ENCODE measurements at places on chromosomes 7 and 10. TPM values are rescaled to one million over a fixed set of nuclear protein-coding genes. Genes with fewer than 3 reads are reported as not detected.

AOAH gene
- polyA plus RNA-seq = 4.3 TPM

CARD11 gene
- polyA plus RNA-seq = 1.7 TPM

PPIF gene
- polyA plus RNA-seq = 177 TPM

NEUROD6 gene
- not detected for polyA plus RNA-seq

FAM241B gene
- polyA plus RNA-seq = 4.6 TPM

OR2A12 gene
- not detected for polyA plus RNA-seq

DIP2C gene
- polyA plus RNA-seq = 4.0 TPM

CALML3 gene
- polyA plus RNA-seq = 0.46 TPM

PRLHR gene
- not detected for polyA plus RNA-seq

GRID1 gene
- polyA plus RNA-seq = 0.31 TPM

JAZF1 gene
- 5.8 TPM for polyA plus RNA-seq

DNAJB9 gene
- 12.7 TPM for polyA plus RNA-seq

IDI2 gene
- polyA plus RNA-seq = not detected

TRUB1 gene
- polyA plus RNA-seq = 5.7 TPM

AKR1D1 gene
- polyA plus RNA-seq = not detected

PNLIPRP3 gene
- 0.10 TPM for polyA plus RNA-seq

KLLN gene
- polyA plus RNA-seq = 0.23 TPM

RALA gene
- polyA plus RNA-seq = 29.4 TPM

OR9A2 gene
- polyA plus RNA-seq = not detected

LLCFC1 gene
- polyA plus RNA-seq = not detected

HMX2 gene
- not detected for polyA plus RNA-seq

CYP2C9 gene
- 7.2 TPM for polyA plus RNA-seq

CAMK1D gene
- polyA plus RNA-seq = 2.0 TPM

PAPSS2 gene
- 9.5 TPM for polyA plus RNA-seq

HOXA2 gene
- 3.7 TPM for polyA plus RNA-seq

TAS2R41 gene
- not detected for polyA plus RNA-seq

PITX3 gene
- not detected for polyA plus RNA-seq

OPN4 gene
- polyA plus RNA-seq = not detected

CPEB3 gene
- polyA plus RNA-seq = 1.8 TPM

ADCYAP1R1 gene
- polyA plus RNA-seq = 0.31 TPM

PRSS2 gene
- polyA plus RNA-seq = 51.4 TPM

SKIDA1 gene
- 0.45 TPM for polyA plus RNA-seq

ABCB4 gene
- polyA plus RNA-seq = not detected

Measured in stomach (tissue), 19 donors.